Panc1 (cell line): ENCODE measurements at places on chromosomes 13 and 19. TPM values are rescaled to one million over a fixed set of nuclear protein-coding genes. Genes with fewer than 3 reads are reported as not detected.

DNA sequence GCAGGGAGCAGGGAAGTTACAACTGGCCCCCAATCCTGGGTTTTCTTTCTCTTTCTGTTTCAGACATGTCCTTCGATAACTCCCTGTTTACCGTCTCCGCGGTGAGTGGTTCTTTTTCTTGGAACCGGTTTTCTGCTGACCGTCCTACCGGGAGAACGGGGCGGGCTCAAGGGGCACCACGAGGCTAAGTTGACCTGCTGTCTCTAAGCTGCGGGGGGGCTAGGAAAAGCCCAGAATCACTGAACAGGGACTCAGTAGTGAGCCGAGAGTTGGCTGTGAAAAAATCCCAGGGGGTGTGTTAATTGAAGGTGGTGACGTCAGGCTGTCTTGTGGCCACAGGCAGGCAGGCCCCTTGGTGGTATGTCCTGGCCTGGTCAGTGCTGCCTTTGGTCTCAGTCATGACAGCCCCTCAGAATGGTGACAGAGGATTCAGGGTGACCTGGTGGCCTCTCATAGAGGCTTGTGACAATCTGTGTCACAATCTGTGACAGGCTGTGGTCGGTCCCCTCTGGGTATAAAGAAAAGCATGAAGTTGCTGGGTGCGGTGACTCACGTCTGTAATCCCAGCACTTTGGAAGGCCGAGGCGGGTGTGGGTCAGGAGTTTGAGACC, 8.1 kb upstream of the CARM1 start:
- DNase-seq, result no peak

- DNase-seq, result no peak
Observed at GRCh38 chr19:8304841-8305621, 3.1 kb downstream of the CD320 start.

GRCh38 chr19:33953592-33953991, 156.9 kb downstream of the KCTD15 start:
- no peak for DNase-seq

MYO9B gene
- 79.4 TPM for total RNA-seq

METTL21C gene
- not detected for total RNA-seq
